Activated CD4-positive, CD25-positive, alpha-beta regulatory T cell treated with anti-CD3 and anti-CD28 coated beads, Interleukin-2, amount 50 U/mL, for 16 hours (primary cell): ENCODE measurements at places on chromosomes 4 and X.

GRCh38 chrX:121245763-121246162 is 198.4 kb downstream of the GLUD2 start:
- DNase-seq = no peak

DNA sequence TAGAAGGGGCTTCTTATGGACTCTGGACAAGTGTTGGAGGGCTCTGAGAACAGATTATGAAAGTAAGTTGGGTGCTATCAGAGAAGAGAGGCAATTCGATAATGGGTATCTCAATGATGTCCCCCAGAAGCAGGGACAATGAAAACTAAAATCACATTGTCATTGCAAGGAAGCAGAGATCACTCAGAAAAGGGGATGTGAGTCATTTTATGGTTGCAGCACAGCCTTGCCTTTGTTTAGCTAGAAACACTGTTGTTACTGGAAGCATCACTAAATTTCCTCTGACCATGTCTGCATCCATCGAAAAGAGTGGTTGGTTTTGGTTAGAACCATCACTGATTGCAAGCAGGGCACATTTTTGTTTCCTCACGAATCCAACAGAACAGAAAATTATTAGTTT is 246.8 kb upstream of the NWD2 start:
- DNase-seq = no peak

- DNase-seq = no peak
Measured at GRCh38 chrX:63754136-63754859, 30.7 kb downstream of the ARHGEF9 start.

DNA sequence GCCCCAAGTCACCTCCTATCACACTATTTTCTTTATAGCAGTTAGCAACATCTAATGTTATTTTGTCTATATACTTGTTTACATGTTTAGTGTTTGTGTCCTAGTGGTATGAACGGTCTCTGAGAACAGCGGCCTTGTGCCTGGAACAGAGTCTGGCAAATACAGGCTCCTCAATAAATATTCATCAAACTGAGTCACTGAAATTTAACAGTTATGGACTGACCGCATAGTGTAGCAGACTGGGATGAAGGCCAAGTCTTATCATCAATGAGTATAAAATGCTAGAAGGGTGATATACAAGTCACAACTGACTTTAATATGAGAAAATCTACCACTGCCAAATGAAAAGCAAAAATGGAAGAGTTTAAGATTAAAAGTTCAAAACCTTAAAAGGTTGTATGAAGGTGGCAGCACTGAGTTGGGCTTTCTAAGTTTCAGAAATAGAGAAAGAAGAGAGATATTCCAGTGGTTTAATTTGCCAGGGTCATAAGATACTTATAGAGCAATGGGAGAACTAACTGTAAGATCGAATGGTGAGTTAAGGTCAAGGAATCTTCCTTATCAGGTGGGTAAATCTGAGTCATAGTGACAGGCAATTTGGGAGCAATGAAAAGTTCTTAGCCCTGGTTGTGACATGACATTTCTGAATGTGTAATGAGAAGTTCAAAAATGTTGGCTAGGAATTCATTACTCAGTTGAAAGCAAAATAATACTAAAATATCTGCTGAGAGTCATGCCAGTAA is 34.9 kb downstream of the ELOVL6 start:
- DNase-seq = no peak

DNA sequence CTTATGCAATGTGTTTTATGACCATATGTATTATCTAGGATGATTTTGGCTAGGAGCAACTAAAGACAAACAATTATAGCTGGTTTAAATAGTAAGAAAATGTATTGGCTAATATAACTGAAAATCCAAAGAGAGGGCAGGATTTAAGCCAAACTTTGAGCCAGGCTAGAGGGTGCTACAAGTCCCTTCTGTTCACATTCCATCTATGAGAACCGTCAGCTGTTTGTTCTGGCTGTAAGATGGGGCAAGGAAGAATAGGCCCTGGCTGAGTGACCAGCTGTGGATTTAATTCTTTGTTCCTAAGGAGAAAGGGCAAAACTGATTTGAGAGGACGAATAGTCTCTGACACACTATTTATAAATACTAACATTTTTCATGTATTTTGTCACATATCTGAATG is 79.2 kb upstream of the UGT8 start:
- no peak for DNase-seq

GRCh38 chr4:38964942-38965775 is 67.0 kb downstream of the TMEM156 start:
- no peak for DNase-seq

DNA sequence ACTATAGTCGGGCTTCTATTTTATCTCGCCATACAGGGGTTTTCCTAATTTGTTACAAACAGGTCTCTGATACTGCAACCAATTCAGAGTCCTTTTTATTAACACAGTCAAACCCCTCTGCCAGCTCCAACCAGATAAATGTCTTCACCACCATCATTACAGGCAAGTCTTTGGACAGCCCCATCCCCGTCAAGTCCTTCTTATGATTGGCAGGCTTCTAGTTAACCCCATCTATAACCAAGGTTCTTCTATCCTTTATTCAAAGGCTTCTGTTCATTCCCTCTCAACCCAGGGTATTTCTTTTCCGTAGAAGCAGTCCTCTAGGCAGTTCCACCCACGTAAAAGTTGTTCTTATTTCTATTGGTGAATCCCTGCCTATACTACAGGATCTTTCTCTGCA is 29.9 kb upstream of the FOXR2 start:
- DNase-seq = no peak

GRCh38 chr4:1874201-1874600 is 3.0 kb downstream of the NSD2 start:
- no peak for DNase-seq

GRCh38 chr4:140185412-140186081 is 31.6 kb upstream of the MAML3 start:
- DNase-seq = no peak

DNA sequence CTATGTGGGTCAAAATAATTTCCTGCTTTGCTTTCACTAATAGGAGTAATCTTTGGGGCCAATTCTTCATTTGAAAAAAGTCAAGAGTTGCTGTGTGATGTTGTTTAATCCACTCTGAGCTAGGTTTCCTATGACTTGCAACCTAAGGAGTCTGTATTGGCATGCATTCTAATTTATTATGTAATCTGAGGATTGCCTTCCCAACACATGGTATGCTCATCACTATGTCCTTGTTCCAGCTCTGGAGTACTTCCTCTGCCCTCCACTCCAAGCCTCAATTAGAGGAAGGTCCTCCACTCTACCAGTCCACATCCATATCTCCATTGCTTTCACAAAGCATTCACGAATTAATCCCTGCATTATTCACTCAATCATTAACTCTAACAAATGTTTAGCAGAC is 56.1 kb downstream of the PPP3CA start:
- no peak for DNase-seq

- no peak for DNase-seq
Measured at GRCh38 chr4:143357161-143357845, 20.6 kb downstream of the GAB1 start.

- no peak for DNase-seq
Measured at GRCh38 chr4:41122775-41123174, 91.6 kb downstream of the APBB2 start.

GRCh38 chr4:80276931-80277330 is 10.5 kb downstream of the FGF5 start:
- no peak for DNase-seq

- DNase-seq = no peak
Measured at GRCh38 chr4:87926554-87927098, 48.9 kb upstream of the SPP1 start.

- DNase-seq = no peak
Measured at GRCh38 chr4:6767386-6767747, 15.2 kb upstream of the KIAA0232 start.

GRCh38 chr4:180695851-180696250 is 1547.4 kb upstream of the TENM3 start:
- DNase-seq = no peak

- DNase-seq = no peak
Measured at GRCh38 chr4:56261027-56261426, 126.3 kb downstream of the AASDH start.

DNA sequence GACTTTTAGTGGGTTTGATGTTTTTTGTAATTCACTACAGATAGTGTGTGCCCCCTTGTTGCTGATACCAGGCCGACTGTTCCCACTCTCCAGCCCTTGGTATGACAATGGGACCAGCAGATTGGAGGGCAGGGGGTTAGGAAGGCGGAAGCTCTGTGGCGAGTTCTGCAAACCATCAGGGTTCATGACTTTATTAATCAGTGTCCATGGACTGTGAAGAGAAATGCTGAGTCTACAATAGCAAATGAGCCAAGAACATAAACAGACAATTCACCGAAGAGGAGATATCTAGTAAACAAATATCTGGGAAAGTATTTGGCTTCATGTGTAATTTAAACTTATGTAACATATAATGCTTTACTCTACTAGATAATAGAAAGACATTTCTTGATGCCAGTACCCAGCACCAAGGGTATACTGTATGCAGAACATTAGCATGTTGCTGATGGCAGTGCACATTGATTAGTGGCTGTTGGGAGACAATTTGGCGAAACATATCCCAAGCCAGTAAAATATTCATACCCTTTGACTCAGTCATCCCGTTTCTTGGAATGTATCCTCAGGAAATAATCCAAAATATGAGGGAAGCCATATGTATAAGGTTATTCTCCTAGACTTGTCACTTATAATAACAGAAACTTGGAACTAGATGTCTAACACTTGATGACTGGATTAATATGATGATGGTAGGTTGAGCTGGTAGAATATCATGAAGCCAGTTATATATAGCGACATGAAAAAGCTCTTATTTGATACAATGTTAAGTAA is 169.4 kb downstream of the PTTG2 start:
- DNase-seq = no peak

DNA sequence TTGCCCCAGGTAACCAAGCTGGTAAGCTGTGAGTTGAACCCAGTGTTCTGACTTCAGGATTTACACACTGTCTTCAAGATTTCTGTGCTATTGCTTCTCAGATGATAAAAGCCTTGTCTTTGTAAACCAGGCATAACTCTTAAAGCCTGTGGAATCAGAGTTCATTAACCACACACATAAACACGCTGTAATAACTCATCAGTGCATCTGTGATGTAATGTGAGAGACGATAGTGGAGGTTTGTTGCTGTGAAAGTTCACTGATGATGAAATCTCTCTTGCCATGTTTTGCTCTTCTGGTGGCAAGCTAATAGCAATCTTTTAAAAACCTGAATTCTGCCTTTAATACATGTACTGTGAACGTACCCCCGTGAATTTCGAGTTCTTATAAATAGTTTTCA is 41.5 kb downstream of the CLCN4 start:
- no peak for DNase-seq

GRCh38 chrX:150547375-150548115 is 20.9 kb upstream of the MTM1 start:
- no peak for DNase-seq

DNA sequence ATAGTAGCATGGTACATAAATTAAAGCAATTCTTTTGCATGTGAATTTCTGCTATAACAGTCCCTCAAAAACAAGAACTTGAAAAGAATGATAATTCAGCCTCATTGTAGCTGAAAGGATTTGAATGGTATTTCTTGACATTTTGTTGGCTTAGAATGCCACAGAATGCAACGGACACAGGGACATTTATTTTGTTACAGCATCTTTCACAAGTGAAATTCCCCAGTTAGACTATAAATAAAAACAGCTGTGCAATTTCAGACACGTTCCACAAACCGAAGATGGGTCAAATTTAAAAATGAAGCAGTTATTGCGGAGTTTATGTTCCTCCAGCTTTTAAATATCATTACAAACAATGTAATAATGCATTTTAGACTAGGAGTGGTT is 82.8 kb upstream of the AMELX start:
- DNase-seq = no peak

- DNase-seq = no peak
Measured at GRCh38 chr4:84384801-84385200, 114.3 kb downstream of the NKX6-1 start.

DNA sequence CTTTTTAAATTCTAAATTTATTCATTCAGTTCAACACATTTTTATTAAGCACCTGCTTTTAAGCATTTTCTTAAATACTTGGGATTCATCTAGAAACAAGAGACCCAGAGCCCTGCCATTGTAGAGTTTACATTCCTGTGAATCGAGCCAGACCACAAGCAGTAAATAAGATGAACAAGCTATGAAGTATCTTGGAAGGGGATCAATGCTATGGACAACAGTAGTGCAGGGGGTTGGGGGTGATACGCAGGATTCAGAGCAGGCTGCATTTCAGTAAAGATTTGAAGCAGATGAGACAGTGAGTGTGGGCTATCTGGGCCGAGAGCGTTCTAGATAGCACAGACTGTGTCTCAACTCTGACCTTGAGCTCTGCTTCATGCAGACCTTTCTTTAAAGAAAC is 35.1 kb downstream of the CLDN22 start:
- no peak for DNase-seq

- no peak for DNase-seq
Measured at GRCh38 chrX:45803383-45803921, 602.8 kb upstream of the DIPK2B start.

GRCh38 chr4:182835006-182835740 is 82.0 kb downstream of the DCTD start:
- no peak for DNase-seq

GRCh38 chr4:81555489-81555888 is 83.8 kb upstream of the RASGEF1B start:
- no peak for DNase-seq

DNA sequence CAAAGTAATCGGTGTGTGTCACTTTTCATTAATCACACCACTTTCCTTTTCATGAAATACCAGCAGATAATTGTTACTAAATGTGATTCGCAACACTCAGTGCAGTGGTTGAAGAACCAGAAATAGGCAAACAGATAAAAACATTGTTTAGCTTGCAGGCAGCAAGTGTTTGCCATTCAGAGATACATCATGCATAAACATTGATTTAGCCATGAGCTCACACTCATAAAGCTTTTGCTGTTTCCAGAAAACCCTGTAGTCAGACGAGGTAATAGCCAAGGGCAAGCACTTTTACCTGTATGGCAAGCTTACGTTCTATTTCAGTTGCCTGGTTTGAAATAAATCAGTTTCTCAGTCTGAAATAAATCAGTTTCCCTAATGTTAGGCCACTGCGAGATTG is 542.0 kb upstream of the TENM3 start:
- no peak for DNase-seq

GRCh38 chr4:72857787-72858186 is 211.7 kb downstream of the COX18 start:
- DNase-seq = no peak

DNA sequence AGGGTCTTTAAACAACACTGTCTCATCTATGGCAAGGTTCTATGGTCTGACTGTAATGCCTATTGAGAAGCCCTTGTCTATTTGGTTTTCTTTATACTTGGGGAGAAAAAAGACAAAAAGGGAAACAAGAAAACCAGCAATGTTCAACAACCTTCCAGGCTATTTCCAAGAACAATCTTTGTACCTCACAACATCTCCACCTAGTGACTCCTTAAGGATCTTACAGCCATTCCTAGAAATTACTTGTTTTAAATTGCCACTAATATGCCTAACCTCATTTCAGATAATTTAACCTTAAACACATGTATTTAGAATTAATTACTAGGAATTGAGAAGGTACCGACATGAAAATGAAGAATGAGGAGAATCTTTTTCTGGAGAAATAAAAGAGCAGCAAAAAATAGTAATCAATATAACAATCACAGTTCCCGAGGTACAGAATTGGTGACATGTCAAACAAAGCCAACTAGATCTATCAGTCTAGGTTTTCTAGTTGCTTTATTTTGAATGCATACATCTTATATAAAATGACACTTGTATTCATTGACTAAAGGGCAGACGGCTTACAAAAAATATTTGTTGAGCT is 1.6 kb upstream of the RBM46 start:
- DNase-seq = no peak

GRCh38 chrX:140090800-140091124 is 125.4 kb upstream of the CXorf66 start:
- DNase-seq = no peak

- DNase-seq = no peak
Measured at GRCh38 chrX:119228512-119229252, 7.4 kb upstream of the PGRMC1 start.

- DNase-seq = no peak
Measured at GRCh38 chr4:52999626-53000025, 137.5 kb downstream of the RASL11B start.
